ENCODE measurements at places on chromosomes 16 and 17.

- DNase-seq, result no peak
Observed at GRCh38 chr16:30472328-30472942, at the start of gene ITGAL. TSS of gene ITGAL (plus strand) at chr16:30472742. CDS start at chr16:30472838, 96 bp downstream.

GRCh38 chr17:30376621-30377452 lies 1.9 kb upstream of the CPD start:
- DNase-seq, result no peak

GRCh38 chr17:58007781-58008706 lies 998 bp upstream of the SRSF1 start:
- DNase-seq, result no peak

GRCh38 chr17:44844390-44844830 lies 3.3 kb upstream of the HIGD1B start:
- no peak for DNase-seq

GRCh38 chr16:4531811-4532210 lies 6.8 kb downstream of the CDIP1 start:
- DNase-seq, result no peak

- no peak for DNase-seq
Observed at GRCh38 chr17:12231355-12231682, 210.6 kb downstream of the MAP2K4 start.

GRCh38 chr17:6245301-6246177 lies 175.4 kb downstream of the WSCD1 start:
- no peak for DNase-seq

DNA sequence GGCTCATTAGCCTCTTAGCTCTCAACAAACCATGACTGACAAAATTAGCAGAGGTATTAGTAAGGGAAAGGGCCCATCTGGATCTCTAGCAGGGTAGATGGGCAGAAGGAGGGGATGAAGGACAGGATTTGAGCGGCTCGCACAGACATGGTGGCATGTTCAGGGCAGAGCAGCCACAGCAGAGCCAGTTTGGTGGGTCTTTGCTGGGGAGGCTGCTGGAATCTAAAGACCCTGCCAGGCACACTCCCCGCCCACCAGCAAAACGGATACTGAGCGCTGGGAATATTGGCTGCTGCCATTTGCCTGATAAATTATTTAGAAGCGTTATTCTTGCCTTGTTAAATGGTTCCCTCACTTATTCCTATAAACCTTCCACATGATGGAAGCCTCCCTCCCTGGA lies 20.7 kb upstream of the NAT9 start:
- DNase-seq, result no peak

GRCh38 chr17:82794781-82795482 lies 43.1 kb downstream of the TBCD start:
- DNase-seq, result no peak

- DNase-seq, result no peak
Observed at GRCh38 chr16:62853887-62854286, 817.6 kb upstream of the CDH8 start.

- DNase-seq, result no peak
Observed at GRCh38 chr17:56665864-56666263, 72.4 kb downstream of the NOG start.

DNA sequence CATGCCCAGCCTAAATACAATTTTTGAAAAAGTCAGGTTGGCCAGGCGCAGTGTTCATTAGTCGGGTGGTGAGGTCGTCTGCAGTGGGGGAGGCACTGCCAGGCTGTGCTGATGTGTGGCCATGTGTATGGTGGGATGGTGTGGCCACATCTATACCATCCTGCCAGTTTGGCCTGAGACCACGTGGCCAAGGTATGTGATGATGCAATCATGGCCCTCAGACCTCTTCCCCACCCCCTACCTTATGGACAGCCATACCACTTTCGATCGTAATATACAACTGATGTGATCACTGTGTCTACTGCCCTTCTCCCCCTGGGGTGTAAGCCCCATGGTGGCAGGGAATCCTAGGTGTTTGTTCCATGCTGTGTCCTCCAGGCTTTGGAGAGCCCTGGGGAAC lies 23.7 kb downstream of the SBK1 start:
- DNase-seq, result no peak

- no peak for DNase-seq
Observed at GRCh38 chr16:49049644-49050043, 232.0 kb downstream of the CBLN1 start.

DNA sequence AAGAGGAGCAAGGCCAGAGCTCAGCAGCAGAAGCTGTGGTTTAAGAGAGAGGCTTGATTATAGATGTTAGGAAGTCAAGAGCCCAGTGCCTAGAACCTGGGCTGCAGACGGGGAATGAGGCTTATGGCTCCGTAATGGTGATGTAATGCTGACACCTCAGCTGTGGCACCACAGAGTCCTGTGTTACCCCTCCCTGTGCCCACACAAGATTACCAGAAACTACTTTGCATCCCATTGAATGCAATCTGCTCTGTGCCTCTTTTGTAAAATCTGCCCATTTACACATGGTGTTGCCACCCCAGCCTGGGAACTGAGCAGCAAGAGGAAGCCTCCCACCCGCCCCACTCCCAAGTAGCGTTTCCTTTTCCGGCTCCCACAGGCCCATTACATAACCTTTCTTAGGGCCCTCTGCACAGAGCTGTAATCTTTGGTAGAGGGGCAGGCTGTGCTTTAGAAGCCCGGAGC lies 57.0 kb downstream of the PITPNC1 start:
- DNase-seq, result no peak

GRCh38 chr17:75020331-75021110 lies 8.1 kb downstream of the MRPL58 start:
- no peak for DNase-seq

DNA sequence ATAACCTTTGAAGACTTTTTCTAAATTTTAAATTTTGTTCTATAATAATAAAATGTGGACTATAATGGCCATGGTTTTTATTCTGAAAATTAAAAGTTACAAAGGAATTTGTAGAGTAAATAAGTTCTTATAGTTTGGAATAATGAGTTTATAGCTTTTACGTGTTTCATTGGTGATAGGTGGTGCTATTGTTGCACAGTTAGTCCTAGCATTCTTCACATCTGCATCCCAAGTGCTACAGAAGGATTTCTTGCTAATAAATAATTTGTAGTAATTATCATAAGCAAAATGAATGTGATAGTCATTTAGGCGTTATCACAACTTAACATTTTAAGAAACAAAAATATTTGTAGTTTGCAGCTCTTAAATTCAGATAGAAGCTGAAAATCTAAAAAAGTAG lies 67.9 kb downstream of the BCAS3 start:
- DNase-seq, result no peak

- no peak for DNase-seq
Observed at GRCh38 chr16:81711657-81712319, 67.3 kb upstream of the PLCG2 start.

GRCh38 chr16:80932708-80933095 lies 74.0 kb downstream of the CMC2 start:
- DNase-seq, result no peak

DNA sequence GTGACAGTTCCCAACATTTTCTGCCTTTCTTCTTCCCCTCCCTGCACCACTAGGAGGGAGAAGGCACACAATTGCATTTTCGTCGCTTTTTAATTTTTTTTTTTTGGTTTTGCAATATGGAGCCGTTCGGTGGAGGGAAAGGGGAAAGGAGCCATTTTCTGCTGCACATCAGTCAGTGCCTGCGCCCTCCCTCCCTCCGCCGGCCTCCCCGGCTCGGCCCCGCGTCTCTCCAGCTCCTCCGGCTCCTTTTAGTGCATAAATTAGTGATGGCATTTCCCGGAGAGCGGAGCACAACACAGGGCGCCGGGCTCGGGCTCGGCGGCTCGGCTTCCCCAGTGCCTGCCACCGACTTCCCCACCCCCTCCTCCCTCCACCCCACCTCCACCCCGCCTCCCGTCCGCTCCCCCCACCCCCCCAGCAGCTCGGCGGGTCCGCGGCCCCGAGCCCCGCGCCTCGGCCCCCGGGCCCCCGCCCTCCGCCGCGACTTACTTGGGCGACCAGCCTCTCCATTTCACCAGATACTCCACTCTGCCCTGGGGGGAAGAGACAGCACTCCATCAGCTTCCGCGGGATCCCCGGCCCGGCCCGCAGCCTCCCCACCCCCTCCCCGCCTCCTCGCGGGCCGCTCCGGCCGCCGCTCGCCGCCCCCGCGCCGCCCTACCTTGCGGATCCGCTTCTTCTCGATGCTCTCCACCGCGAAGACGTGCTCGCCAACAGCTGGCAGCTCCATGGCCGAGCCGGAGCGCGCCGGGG lies 542 bp downstream of the CBX4 start:
- peak; percentile 71 for DNase-seq

- DNase-seq, result no peak
Observed at GRCh38 chr17:18280766-18281371, 20.4 kb downstream of the MIEF2 start.

DNA sequence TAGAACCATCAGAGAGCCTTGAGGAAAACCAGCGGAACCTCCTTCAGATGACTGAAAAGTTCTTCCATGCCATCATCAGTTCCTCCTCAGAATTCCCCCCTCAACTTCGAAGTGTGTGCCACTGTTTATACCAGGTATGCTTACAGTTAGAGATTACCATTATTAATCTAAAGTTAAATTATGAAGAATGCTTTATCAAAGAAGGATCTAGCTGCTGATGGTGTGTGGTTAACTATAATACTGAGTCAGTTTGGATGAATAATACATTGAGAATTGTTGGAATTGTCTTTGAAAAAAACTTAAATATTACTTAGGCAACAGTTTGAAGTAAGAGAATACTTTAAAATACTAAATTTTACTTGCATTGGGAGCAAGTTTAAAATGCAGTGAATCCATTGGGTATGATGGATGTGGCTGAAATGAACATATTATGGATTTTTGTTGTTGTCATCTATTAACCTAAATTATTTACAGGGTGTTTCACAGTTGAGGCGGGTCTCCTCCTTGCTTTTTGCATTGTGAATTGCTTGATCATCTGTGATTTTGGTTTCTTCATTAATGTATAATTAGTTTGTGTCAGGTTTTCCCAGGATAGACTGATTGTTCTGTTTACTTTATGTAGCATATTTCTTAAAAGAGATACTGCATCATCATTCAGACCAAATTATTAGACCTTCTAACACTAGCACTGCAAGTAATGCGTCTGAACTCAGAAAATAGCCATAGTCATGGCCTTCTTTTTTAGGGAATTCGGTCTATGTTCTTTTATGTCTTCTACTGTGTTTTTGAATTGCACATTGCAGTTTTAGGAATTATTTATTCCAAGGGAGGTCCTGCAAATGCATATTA lies 47.8 kb downstream of the OMG start:
- DNase-seq, result no peak

- DNase-seq, result no peak
Observed at GRCh38 chr16:143047-143446, 4.6 kb upstream of the NPRL3 start.

GRCh38 chr16:54425681-54426552 lies 139.3 kb upstream of the IRX3 start:
- no peak for DNase-seq

DNA sequence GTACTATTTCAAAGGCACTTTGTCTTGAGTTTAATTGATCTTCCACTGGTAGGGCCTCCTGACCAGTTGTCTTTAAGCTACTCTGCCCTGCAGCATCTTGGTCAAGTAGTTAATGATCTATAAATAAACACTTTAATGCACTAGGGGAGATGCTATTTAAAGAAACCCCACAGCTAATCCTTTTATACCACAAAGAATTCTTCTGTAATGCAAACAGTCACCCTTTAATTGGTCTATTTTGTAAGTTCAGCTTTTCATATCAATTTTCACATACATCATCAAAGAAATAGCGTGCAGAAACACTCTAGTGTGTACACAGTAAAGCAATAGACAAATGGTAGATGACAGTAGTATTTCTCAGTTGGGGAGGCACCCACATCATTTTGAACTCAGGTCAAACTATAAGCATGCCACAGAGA lies 70.3 kb downstream of the PMP22 start:
- no peak for DNase-seq

GRCh38 chr16:84084570-84085270 lies 32.0 kb downstream of the MBTPS1 start:
- DNase-seq, result peak; percentile 41
